ENCODE measurements at places on chromosomes 5 and 9.
A peak's percentile ranks its signal among the peaks of the same experiment; 100 is the strongest.

GRCh38 chr5:1936413-1936812 lies 53.7 kb upstream of the IRX4 start:
- DNase-seq: no peak

- peak; percentile 91 for DNase-seq
Observed at GRCh38 chr5:150144246-150144801, 11.3 kb downstream of the PDGFRB start.

- no peak for DNase-seq
Observed at GRCh38 chr5:60843386-60843935, 608 bp downstream of the ELOVL7 start.

GRCh38 chr9:133822430-133823065 lies 84.4 kb upstream of the SARDH start:
- no peak for DNase-seq

DNA sequence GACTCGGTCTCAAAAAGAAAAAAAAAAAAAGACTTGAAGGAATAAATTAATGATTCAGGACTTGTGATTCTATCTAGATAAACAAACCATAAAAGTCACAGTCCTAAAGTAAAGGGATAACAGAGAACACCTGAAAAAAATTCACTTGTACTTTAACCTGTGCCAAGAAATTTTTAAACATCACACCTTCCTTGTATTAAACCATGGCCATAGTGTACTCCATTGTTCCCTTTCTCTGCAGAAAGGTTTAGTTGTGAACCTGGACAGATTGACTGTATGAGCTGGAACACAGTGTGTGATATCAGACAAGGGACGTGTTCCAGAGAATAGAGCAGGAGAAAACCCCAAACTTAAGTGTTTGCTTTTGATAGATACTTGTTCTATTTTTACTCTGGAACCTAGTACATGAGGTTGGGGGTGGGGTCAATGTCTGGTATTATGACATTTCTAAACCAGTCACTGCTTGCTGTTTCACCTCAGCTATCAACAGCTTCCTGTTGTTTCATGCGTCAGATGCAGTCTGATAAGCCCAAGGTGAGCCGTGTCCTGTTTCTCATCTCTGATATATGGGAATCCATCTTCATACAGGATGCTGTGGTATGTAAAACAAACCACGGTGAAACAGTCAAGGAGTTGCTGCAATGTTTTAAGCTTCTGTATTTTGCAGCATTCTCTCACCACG lies 62.5 kb upstream of the ITGA1 start:
- no peak for DNase-seq

DNA sequence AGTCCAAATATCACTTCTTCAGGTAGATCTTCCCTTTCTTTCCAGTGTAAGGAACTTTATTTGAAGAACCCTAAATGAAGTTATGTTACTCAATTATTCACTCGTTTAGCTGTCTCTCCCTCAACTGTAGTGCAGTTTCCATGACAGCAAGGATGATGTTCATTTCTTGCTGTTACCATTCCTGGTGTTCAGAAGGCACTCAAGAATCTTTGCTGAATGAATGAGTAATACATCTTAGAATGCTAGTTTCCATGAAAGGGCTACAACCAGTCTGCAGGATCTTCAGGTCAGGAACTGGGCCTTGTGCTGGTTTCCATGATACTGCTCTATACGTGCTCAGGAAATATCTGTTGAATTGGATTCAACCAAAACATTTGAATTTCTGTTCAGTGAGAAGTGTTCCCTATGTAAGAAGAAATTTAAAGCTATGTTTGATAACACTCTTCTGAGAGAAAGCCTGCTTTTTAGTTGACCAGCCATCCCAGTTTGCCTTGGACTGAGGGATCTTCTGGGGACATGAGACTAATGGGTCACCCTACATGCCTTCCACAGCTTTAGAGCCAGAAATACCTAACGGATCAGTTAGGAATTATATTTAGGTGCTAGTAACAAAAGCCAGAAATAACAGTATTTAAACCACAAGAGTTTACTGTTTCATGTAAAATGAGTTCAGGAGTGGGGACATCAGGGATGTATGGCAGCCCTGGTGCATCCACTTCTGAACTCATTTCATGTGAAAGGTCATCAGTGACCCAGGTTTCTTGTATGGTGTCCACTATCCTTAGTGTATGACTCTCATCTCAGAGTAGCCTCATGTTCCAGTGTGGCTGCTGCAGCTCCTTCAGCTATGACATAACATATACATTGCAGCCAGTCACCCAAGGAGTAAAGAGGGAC lies 500.1 kb upstream of the SGCD start:
- DNase-seq: peak; percentile 67

DNA sequence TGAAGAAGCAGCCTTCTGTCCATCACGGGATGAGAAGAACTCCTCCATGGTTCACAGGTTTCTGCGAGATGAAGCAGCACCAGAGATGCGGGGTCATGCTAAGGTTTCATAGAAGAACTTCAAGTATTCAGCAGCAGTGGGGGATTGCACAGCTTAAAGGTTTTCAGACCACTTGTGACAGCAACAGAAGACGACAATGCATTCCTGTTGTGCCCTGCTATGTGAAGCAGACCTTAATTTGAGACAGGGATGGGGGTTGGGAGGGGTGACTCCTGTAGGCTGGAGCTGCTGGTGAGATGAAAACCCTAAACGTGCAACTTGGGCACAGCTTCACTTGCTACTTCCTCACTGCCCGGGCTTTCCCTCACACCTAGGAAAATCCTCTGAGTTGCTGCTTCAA lies 256.0 kb downstream of the SLIT3 start:
- no peak for DNase-seq

DNA sequence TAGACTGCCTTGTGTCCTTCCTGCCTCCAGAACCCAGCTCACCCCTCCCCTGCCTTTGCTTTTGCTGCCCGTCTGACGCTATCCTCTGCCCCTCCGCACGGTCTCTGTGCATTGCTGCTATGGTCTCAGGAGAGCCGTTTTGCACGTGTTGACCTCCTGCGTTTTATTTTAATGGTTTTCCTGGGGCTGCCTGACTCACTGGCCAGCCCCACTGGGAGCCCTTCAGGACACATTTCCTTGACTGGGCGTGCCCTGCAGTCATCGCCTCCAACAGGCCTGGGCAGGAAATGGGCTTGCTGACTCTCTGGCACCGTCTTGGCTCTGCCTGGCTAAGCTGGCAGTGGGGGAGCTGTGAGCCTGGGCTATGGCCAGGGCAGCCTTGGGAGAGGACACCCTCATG lies 17.9 kb upstream of the ASS1 start:
- DNase-seq: peak; percentile 80

- no peak for DNase-seq
Observed at GRCh38 chr5:59245198-59245597, 648.3 kb downstream of the PDE4D start.

DNA sequence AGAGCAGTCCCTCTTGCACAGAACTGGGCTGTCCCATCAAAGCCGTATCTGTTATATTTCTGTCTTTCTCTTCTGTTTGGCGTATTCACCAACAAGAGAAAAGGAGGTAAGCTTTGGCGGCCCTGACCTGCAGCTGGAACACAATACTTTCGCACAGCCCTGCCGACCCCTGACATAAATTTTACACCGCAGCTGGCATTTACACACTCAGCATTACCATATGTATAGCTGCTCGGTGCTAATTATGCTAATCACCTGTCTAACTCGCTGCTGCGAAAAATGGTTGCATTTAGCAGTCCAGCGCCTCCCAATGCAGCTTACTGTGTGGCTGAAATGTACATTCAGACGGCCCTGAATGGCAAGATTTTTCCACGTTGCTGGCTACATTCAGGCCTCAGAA lies 20.8 kb downstream of the PTCH1 start:
- DNase-seq: no peak

- DNase-seq: no peak
Observed at GRCh38 chr9:7289773-7290172, 509.8 kb downstream of the DMAC1 start.

- no peak for DNase-seq
Observed at GRCh38 chr5:85906460-85906859, 711.3 kb upstream of the COX7C start.

- no peak for DNase-seq
Observed at GRCh38 chr9:38112049-38112448, 43.0 kb upstream of the SHB start.

- no peak for DNase-seq
Observed at GRCh38 chr9:127711831-127712274, 3.6 kb downstream of the PTRH1 start.

GRCh38 chr9:110655754-110656641 lies 12.6 kb upstream of the MUSK start:
- peak; percentile 79 for DNase-seq

GRCh38 chr9:69193685-69194032 lies 19.6 kb downstream of the TJP2 start:
- no peak for DNase-seq

DNA sequence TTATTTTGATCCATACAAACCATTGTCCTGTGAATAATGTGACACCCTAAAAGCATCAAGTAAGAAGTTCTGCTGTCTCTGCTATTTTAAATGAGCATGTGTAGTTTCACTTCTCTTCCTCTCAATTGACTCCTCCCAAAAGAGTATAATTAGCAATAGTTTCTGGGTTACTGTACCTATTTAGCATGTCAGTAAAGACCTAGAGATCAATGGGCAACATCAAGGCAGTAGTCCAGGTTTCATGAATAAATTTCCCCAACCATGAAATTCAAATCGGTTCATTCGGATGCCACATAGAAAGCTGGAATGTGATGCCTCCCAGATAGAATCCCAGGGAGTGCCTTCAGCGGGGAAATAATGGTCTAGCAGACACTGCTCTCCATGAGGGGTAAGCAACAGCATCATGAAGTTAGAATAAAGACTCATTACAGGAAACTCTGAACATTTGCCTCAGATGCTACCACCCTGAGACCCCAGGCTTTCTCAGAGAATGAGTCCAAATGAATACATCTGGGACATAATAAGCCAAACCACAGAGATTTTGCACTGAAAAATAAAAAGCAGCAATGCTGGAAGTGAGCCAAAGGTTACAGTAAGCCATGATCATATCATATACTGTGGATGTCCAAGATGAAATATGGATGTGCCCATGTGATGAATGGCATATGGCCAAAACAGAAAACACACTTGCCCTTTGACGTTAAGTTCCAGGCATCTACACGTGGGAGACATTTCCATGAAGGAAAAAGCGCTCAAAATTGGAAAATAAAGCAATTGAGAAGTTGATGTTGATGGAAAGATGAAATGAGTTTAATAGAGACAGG lies 1107.0 kb upstream of the SEMA6A start:
- DNase-seq: peak; percentile 33

DNA sequence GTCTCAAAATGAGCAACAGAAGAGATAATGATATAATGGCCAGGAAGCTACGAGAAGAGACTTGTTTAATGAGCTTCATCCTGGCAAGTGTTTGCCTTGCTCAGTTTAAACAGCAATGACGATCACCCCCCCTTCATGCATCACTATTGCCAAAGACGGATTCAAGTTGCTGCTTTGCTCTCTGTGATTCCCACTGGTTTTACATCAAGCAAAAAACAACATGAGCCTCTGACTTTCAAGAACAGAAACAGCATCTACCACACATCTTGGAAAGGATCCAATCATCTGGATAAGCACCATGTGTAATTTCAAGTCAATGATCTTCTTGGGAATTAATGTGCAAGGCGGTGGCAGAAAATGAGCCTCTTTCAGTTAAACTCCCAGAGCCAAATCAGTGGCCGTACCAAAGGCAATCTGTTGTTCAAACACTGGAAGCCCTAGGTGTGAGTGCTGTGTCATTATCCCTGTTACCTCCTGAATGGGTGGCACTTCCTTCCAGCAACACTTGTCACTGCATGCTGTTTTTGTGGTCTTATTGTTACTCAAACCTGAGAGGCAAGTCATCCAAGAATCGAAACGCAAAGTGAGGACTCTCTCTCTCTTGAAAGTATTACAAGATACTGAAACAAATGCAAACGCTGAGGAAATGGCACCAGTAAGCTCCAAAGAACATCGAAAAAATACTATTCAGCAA lies 72.8 kb downstream of the MED27 start:
- DNase-seq: peak; percentile 66

DNA sequence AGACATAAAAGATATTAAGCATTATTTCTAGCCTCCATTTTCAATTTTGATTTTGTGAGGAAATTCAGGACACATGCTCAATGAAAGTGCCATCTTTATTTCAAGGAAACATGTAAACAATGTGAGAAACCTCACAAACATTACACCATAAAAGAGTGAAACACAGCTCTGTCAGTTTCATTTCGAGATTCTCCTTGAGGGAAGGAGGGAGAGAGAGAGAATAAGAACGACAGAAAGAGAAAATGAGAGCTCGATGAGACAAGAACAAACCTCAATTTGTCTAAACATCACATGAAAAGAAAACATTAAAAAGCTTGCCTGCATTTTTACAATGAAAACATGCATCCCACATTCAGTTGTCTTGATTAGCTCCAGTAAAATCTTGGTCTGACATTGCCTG lies 553.5 kb upstream of the MEF2C start:
- no peak for DNase-seq

- no peak for DNase-seq
Observed at GRCh38 chr5:169627551-169627950, 9.5 kb upstream of the DOCK2 start.

- no peak for DNase-seq
Observed at GRCh38 chr9:96122282-96122681, 179.7 kb downstream of the HSD17B3 start.

DNA sequence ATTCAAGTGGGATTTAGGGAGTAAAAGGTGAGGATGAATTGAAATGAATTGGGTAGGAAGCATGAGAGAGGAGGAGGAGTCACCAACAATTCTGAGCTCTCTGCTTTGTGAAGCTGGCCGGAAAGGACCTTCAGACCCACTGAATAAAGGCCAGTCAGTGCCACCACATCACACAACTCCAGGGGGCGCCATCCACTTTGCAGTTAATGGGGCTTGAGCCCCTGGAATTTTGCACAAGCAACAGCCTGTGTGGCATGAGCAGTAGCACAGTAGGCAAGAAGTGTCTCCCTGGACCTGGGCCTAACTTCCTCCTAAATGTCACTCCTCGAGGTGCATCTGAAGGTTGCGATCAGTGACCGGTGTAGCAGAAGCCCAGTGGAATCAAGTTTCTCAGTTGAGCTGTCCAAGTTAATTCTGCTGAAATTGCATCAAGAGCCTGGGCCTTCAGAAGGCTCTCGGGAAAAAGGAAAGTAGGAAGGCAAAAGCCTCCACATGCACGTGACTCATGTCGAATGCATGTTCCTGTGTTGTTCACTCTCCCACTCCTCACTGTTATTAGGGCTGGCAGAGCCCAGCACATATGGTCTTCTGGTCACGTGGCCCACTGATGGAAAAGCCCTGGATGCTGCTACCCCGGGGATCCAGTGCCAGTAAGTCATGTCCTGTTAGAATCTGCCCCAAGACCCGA lies 27.8 kb upstream of the GLIS3 start:
- DNase-seq: peak; percentile 73

- DNase-seq: no peak
Observed at GRCh38 chr5:41043109-41043747, 27.9 kb downstream of the MROH2B start.

GRCh38 chr5:140364472-140364765 lies 4.4 kb downstream of the SLC4A9 start:
- DNase-seq: no peak

GRCh38 chr9:112332674-112332976 lies 794 bp downstream of the PTBP3 start:
- DNase-seq: no peak

- no peak for DNase-seq
Observed at GRCh38 chr9:36816371-36816770, 217.7 kb downstream of the PAX5 start.

Data from fibroblast of skin of scalp (primary cell).